ENCODE measurements at places on chromosomes 5 and 9.

GRCh38 chr5:112417931-112418658 is 982 bp downstream of the EPB41L4A start:
- no peak for DNase-seq

GRCh38 chr5:179868541-179868940 is 9.9 kb upstream of the MRNIP start:
- DNase-seq: no peak

DNA sequence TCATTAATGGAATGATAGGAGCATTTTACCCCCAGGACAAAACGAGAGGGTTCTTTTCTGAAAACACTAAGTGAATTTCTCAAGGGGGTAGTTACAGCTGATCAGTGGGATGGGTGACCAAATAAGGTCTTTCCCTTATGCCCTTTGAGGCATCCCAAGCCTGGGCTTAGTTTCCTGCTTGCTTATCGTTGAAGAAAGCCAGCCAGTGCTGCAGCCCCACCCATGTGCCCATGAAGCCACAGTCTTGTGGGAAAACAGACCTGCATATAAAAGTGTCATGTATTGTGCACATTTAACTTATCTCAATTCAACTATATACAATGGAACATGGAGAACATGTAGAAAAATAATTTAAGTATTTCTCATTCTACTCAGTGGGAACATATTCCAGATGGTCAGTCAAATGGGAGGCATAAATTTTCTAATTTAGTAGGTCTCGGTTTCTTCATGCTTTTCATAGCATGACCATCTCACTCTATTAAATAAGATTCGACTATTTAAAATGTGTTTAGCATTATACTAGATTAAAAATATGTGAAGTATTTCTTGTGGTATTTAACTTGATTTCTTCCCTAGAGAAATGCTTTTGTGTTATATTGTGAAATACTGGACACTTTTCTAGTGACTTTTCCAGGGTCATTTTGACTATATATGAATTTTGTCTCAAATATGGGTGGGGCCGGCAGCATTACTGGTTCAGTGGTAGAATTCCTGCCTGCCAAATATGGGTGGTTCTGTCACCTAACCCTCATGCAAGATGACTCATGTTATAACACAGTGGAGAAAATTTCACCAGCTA is 189.7 kb upstream of the SGCD start:
- no peak for DNase-seq

DNA sequence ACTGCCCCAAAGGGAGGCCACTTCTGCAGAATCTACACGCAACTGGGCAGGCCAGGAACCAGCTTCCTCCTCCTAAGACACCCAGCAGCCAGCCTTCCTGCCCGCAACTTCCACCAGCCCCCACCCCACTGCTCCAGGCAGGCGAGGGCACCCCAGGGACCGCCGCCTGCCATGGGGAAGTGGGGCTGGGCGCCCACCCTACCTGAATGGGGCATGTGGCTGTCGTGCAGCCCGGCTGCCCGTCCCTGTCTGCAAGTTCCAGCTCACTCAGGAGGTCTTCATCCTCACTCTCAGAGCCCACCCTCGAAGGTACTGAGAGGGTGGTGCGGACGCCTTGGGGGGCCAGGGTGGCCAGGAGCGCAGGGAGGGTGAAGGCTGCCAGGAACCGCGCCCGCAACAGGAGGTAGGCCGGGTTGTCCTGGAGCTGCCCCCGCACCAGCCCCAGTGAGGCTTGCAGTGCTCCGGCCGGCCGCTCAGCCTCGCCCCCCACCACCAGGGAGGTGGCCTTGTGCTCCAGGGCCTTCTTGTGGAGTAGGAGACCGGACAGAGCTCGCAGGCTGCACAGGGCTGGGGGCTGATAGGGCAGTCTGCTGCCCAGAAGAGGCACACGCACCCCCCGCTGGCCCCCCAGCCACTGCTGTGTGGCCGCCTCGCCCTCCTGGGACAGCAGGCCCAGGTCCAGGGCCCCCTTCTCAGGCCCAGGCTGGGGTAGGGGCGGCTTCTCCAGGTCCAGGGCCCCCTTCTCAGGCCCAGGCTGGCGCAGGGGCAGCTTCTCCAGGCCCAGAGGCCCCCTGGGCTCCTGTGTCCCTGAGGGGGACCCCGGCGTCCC is 4.1 kb upstream of the CARD9 start:
- DNase-seq: no peak

DNA sequence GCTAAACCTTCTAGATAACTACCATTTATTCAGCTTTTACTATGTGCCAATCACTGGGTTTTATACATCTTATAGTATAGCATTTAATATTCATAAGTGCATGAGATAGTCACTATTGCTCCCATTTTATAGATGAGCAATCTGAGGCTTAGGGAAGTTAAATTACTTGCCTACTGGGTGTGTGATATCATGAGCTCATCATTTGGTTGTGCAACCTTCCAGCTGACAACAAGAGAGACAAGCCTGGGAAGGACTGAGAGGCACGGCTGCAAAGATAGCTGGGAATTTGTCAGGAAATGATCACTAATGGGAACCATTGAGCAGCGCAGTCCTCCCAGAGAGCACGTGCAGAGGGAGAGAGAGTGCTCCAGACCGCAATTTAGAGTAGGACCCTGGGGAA is 481.6 kb upstream of the KIF2A start:
- DNase-seq: no peak

- no peak for DNase-seq
Measured at GRCh38 chr9:77125665-77126064, 51.7 kb upstream of the VPS13A start.

- DNase-seq: no peak
Measured at GRCh38 chr9:81620002-81620390, 69.4 kb downstream of the TLE1 start.

GRCh38 chr5:81425569-81425968 is 31.6 kb upstream of the ACOT12 start:
- DNase-seq: no peak

DNA sequence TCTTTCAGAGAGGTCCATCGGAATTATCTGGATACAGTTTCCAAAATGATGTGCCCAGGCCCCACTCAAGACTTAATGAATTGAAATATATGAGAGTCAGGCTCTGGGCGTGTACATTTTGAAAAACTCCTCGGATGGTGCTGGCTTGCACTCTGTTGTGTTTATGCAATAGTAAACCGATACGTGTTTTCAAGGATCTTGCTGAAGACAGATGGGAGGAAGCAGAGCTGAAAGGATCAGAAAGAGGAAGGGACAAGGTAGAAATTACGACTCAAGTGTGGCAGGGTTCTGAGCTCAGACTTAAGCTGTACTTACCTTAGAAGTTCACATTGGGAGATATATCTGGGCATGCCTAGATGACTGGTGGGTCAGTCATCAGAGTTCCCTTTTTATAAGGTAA is 13.7 kb upstream of the STOM start:
- no peak for DNase-seq

- no peak for DNase-seq
Measured at GRCh38 chr5:171127314-171127713, 181.7 kb upstream of the TLX3 start.

GRCh38 chr9:113219969-113220368 is 1.1 kb downstream of the FKBP15 start:
- no peak for DNase-seq

DNA sequence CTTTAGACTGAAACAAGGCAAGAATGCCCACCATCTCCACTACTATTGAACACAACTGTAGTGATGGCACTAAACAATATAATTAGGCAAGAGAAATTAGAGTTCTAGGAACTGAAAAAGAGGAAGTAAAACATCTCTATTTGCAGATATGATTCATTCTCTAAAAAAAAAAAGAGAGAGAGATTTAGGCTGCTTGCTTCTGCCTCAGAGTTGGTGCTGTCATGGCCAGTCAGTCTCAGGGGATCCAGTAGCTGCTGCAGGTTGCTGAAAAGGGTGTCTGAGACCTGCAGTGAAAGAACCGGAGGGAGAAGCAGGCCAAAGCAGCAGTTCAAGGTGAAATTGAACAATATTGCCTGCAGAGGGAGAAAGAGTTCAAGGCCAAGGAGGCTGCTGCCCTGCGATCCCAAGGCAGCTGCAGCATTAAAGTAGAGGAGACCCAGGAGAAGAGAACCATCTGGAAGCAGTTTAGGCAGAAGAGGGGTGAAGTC is 72.5 kb downstream of the AP3B1 start:
- DNase-seq: no peak

- no peak for DNase-seq
Measured at GRCh38 chr9:69816735-69817134, 3.9 kb upstream of the CFAP95 start.

GRCh38 chr9:16103620-16104397 is 551.0 kb downstream of the CCDC171 start:
- no peak for DNase-seq

- no peak for DNase-seq
Measured at GRCh38 chr5:7615566-7616061, 219.7 kb downstream of the ADCY2 start.

DNA sequence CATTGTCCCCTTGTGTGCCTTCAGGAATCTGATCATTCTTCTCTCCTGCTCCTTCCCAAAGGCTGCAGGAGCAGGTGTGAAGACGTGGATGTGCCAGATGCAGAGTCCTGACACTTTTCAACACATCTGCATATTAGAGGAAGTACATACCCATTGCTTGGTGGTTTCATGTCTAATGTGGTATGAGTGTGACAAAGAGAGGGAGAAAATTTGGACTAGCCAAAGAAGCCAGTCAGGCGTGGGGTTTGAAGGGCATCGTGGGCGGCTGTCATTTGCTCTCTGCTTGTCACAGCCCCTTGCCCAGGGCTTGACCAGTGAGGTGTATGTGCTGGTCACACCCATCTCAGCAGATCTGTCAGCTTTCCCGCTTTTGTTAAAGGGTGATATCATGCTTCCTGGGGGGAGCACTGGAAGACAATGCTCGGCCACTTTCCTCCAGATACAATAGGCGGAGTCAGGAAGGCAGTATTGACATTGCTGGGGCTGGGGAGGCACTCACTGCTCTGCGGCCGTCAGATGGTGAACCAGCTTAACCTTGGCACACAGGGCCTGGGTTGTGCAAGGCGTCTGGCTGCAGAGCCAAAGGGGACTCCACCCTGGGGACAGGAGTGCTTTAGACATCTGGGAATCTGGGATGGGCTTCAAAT is 8.6 kb downstream of the TEK start:
- DNase-seq: no peak

DNA sequence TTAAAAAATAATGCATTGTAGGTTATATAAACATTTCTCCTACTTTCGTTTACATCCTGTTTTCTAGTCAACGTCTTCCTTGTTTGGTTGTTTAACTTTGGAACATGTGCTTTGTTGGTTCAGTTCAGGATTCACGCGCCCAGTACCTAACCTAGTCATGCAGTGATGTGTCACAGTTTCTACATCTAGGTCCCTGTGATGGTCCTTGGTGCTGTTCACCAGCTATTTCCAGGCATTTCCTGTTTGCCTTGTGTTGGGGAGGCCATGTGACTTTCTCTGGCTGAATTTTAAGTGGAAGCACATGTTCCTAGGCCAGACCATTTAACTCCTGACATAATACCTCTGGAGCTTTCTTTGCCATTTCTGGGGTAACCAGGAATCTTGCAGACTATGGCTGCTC is 292.3 kb downstream of the SMARCA2 start:
- no peak for DNase-seq

GRCh38 chr9:34628656-34629490 is at the start of gene ARID3C:
TSS of gene ARID3C (minus strand) at chr9:34629066. CDS start at chr9:34628014, 1,052 bp downstream.
- no peak for DNase-seq

- no peak for DNase-seq
Measured at GRCh38 chr5:64971990-64972389, 203.3 kb downstream of the CWC27 start.

- DNase-seq: no peak
Measured at GRCh38 chr9:76519075-76519835, 60.3 kb downstream of the GCNT1 start.

DNA sequence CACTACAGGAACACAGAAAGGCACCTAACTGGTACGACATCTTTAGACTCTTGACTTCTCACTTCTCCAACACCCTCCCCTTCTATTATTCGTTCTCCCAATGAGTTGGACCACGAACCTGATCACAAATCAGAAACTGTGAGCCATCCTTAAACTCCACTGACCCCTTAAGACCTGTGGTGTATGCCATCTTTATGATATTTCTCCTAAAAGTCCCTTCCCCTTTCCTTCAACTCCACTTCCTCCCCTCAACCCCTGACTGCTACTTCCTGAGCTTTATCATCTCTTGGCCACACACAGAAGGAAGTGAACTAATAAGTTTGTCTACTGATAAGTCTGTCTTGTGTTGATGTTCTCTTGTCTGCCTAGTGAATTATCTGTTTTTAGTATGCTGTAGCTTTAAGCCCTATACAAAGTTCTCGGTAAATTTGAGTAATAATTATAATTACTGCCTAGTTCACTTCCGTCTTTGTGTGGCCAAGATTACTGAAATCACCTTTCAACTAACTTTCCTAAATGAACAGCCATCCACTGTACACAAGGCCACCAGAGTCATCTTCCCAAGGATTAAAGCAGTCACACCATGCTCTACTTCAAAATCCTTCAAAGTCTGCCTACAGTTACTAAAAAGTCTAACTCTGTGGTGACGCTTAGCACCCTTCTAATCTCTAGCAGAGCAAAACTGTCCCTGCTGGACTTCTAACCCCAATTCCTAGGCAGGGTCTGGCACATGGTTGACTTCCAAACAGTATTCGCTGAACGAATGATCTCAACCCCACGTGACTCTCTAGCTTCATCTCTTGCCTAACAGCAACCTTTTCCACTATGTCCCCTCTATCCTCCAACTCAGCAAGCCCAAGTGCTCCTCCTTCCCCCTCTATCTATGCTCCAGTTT is 23.2 kb downstream of the ELOVL7 start:
- no peak for DNase-seq

DNA sequence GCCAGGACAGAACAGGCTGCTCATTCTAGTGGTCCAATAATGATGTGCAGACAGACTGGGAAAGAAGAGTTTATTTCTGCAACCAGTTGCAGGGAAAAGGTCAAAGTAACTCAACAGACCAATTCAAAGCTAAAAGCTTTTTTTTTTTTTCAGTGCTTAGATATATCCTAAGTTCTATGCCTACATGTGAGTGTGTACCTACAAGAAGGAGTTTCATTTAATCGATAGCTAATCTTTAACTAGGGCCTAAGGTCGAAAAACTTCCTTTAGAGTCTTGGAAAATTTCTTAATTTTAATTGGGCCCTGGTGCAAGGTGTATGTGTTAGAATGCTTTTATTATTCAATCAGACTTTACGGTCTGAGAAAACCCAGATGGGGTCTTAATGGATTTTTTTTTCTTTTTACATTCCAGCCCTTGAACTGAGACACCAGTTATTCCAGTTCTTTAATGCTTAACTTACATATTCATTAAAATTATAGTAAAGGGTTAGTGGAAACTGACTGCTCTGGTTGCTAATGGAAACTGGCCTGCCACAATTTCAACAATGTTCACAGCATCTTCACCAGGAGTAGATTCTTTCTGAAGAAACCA is 365.3 kb downstream of the MTRR start:
- no peak for DNase-seq

Data from stimulated activated CD8-positive, alpha-beta memory T cell treated with anti-CD3 and anti-CD28 coated beads, Interleukin-2, amount 100 ng/mL, for 1 hour (primary cell).